ENCODE measurements at places on chromosomes 6 and 20.
A peak's percentile ranks its signal among the peaks of the same experiment; 100 is the strongest.

DNA sequence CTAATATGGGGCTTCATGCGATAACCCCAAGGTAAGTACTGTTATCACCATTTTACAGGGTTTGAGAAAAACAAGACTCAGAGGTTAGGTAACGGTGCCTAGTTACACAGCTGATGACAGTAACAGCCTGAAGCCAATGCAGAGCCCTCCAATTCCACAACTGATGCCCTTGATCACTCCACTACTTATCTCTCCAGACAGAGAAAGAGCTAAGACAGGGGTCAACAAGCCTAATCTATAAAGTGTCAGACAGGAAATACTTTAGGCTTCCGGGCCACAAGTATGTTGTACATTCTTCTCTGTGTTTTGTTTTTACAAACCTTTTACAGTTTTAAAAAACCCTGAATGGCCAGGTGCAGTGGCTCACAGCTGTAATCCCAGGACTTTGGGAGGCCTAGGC is 50.9 kb downstream of the MAP7 start:
- DNase-seq, result no peak

- no peak for DNase-seq
These were observed 12.0 kb downstream of the GATA5 start for GRCh38 chr20:62463651-62464424.

DNA sequence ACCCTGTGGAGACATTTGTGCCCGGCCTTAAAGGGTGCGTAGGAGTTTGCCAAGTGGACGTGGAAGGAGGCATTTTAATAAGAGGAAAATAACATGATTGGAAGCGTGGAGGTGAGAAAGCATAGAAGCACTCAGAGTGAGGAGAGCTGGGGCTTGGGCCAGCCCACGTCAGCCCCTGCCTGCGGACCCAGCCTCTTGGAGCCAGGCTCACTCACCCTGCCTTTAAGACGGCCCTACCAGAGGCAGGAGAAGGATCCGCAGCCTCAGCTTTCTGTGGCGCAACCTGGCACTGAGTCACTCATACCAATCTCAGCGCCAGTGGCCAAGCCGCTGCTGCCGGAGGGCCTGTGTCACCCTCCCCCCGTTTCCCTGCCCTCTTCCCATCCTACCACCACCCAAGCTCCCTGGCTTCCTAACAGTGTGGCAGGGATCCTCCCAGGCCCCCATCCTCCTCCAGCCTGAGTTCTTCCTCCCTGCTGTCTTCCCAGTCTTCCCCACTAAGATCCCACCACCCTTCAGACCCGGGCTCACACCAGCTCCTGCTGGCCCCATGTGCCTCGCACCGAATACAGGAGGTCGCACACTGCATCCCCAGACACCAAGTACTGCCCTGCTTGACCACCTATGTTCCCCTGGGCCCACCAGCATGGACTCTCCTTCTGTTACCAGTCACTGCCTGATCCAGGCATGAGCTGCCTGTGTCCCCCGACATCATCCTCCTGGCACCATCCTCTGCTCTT is 285.2 kb downstream of the UST start:
- DNase-seq, result peak; percentile 54

GRCh38 chr6:12327391-12327790 is 37.2 kb downstream of the EDN1 start:
- no peak for DNase-seq

DNA sequence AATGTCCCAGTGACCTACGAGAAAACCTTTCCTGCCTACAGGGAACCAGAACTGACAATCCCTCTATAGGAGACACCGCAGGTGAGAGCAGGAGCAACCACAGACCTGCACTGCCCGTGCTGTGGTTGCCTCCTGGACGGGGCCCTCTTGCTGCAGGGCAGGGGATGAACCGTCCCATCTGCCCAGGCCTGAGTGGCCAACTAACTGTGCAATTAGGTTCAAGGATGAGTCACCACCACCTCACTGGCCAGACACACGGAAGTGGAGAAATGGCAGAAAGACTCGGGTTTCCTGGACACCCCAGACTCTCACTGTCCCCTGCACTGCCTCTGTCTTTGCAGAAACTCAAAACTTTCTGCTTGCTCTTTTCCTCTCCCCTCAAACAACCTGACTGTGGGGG is 13.8 kb upstream of the HLA-G start:
- no peak for DNase-seq

DNA sequence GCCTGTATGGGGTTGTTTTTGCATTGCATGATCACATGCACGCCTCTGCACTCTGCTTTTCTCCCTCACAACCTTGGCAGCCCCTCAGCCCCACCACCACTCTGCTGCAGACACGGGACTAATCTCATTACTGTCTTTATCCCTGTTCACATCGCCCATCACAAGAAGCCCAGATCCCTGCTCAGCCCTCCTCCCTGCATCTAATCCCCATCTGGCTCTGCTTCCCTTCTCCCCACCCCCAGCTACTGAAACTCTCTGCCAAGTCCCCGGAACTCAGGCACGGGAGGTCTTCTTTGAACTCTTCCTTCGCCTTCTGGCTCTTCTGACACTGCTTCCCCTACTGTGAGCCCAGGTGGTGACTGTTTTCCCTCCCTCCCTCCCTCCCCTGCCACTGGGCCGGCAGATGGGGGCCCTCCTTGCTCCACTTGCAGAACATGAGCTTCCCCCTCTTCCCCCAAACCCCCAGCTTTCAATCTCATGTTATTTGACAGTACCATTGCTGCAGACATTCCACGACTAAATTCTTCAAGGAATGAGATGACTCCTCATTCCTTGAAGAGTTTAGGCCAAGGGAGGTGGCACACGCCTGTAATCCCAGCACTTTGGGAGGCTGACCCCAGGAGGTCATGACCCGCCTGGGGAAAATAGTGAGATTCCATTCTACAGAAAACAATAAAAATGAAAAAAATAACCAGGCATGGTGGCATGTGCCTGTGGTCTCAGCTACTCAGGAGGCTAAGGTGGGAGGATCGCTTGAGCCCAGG is 21.9 kb upstream of the TULP1 start:
- DNase-seq, result no peak

- no peak for DNase-seq
These were observed 2.1 kb downstream of the FKBP1C start for GRCh38 chr6:63213325-63213724.

DNA sequence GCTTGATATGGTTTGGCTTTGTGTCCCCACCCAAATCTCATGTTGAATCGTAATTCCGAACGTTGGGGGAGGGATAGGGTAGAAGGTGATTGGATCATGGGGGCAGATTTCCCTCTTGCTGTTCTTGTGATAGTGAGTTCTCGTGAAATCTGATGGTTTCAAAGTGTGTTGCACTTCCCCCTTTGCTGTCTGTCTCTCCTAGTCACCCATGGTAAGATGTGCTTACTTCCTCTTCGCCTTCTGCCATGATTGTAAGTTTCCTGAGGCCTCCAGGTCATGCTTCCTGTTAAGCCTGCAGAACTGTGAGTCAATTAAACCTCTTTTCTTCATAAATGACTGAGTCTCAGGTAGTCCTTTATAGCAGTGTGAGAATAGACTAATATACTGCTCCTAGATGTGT is 19.9 kb downstream of the PFDN4 start:
- no peak for DNase-seq
